Fibroblast of the aortic adventitia (primary cell): ENCODE measurements at places on chromosomes 13 and 19.

- DNase-seq: no peak
Observed at GRCh38 chr19:1471010-1471514, 8.0 kb downstream of the C19orf25 start.

GRCh38 chr13:93450191-93450621, 223.6 kb downstream of the GPC6 start:
- DNase-seq: peak; percentile 40

- DNase-seq: peak; percentile 22
Observed at GRCh38 chr13:39105110-39105509, 66.9 kb downstream of the NHLRC3 start.

- DNase-seq: no peak
Observed at GRCh38 chr19:4537953-4538600, 1.8 kb downstream of the LRG1 start.

DNA sequence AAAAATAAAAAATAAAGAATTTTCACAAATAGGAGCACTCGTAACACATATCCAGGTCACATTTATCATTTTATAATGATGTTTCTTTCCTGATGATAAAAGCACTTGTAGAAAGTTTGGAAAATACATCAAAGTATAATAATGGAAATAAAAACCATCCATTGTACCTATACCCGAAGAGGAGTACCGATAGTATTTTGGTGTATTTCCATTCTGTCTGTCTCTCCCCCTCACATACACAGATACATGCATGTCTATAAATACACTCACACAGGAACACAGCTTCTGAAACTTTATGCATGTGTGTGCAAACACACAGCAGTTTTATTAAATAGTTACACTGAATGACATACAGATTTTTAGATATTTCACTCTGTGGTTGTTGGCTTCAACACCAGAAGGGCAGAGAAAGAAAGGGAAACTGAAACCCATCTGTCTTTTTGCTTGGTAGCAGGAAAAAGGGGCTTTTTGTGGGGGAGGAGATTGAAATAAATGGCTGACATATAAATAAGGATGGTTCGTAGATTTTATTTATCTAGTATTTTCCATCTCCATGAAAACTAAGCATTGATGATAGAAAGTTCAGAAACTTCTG, 114.8 kb downstream of the LRCH1 start:
- peak; percentile 48 for DNase-seq

GRCh38 chr13:98676239-98676638, 76.2 kb downstream of the SLC15A1 start:
- DNase-seq: no peak

DNA sequence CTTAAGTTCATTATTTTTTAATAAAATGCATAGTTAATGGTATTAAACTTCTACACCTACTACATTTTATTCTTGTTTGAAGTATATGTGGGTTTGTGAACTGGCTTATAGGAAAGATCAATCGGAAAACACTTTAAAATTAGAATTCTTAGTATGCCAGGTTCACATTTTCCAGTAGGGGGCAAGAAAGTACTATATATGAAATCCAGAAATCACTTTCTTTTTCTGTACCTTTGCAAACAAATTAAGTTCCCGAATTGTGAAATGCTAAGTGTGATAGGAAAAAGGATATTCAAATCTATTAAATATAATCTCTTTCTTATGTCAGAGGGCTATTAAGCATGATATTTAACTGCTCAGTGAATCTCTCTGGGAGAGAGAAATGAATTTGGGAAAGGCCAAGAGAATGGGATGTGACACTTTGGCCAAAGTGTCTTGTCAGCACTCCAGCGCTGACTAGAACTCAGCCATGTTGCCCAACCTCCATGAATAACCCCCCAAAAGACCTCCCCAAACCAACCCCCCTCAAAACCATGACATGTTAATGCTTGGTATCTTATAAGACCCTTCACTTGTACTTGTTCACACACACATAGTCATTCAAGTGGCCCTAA, 122.6 kb upstream of the SLC10A2 start:
- peak; percentile 46 for DNase-seq

- DNase-seq: peak; percentile 0
Observed at GRCh38 chr19:19820774-19821320, 703 bp downstream of the ZNF506 start.

DNA sequence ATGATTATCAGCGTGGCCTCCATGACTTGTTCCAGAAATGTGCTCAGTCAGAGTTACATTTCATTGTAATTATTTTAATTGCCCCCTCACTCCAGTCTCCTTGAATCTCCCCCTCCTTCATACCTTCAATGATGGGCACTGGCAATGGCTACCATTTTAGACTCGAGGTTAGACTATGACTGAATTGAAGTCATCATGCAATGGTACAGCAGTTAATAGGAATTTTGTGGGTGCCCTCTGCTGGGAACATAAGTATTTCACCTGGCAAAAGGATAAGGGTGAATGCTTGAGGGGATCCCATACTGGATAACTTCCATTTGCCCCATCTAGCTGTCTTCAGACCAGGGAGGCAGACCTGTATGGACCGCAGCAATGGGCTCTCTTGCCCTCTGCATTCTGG, 32.2 kb upstream of the USP12 start:
- DNase-seq: peak; percentile 42

- DNase-seq: no peak
Observed at GRCh38 chr19:4115050-4115817, 8.7 kb downstream of the MAP2K2 start.

DNA sequence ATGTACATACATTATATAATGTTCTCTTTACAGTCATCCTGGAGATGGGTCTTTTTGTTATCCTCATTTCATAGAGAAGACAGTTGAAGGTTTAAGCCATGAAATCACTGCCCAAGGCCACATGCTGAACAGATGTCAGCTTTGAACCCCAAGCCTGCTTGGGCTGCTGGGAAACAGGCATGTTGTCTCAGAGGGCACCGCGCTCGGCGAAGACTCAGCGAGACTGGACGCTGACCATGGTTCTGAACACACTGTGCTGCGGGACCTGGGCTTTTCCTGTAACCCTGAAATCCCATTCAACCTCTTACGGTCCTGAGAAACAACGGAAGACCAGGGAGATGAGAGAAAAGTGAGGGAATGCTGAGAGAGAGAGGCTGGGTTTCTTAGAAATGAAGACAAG, 27.3 kb downstream of the LRFN3 start:
- peak; percentile 62 for DNase-seq

- no peak for DNase-seq
Observed at GRCh38 chr19:7904074-7905020, 670 bp downstream of the MAP2K7 start.

GRCh38 chr13:93227878-93228642, 1.5 kb downstream of the GPC6 start:
- DNase-seq: peak; percentile 90

- no peak for DNase-seq
Observed at GRCh38 chr19:48064509-48064908, 20.6 kb upstream of the CABP5 start.

DNA sequence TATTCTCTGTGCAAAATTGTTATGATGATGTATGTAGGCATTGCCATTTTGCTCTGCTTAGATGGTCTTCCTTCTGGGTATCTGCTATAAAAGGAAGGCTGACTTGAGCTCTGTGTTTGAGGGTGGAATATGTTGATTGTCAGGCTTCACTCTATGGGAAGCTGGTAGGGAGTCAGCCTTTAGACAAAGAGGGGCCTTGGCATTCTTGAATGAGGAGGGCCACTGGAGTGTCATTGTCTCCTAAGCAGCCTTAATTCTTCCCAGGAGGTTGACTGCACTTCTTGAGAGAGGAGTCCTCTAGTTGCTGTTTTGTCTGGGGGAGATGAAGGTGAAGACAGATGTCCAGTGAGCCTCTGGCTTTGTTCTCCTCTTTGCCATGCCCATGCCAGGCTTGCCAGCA, 266.8 kb downstream of the KCNRG start:
- no peak for DNase-seq

- no peak for DNase-seq
Observed at GRCh38 chr13:88223958-88224357, 552.8 kb downstream of the SLITRK5 start.

DNA sequence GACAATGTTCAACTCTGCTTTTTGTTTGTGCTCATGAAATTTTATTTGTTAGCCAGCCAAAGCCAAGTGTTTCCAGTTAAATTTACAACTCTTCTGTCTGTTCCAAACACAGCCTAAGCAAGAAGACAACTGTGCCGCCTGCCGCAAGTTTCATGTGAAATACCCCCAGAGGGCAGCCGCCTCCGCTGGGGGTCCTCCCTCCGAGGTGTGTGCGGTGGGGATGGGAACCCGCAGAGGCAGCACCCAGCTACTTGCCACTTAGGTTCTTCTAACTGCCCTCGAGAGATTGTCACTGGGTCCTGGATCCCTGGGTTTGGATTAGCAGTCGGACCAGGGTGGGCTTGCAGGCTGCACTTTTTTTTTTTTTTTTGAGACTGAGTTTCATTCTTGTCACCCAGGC, 28.5 kb downstream of the ATP11A start:
- no peak for DNase-seq

DNA sequence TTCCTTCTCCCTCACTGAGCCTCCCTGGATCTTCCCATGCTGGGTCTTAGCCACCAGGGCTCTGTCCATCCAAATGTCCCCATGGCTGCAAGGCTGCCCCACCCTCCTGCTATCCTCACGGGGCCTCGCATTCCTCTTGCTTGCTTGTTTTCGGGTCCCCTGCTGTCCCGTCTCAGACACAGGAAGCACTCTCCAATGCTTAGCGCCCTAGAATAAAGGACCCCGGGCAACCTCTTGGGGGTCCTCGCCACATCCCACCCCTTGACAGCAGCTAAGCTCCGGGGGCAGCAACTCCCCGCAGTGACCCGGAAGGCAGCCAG, 23.7 kb downstream of the SH3GL1 start:
- DNase-seq: no peak

- DNase-seq: no peak
Observed at GRCh38 chr19:15469513-15470297, 5.4 kb upstream of the RASAL3 start.

DNA sequence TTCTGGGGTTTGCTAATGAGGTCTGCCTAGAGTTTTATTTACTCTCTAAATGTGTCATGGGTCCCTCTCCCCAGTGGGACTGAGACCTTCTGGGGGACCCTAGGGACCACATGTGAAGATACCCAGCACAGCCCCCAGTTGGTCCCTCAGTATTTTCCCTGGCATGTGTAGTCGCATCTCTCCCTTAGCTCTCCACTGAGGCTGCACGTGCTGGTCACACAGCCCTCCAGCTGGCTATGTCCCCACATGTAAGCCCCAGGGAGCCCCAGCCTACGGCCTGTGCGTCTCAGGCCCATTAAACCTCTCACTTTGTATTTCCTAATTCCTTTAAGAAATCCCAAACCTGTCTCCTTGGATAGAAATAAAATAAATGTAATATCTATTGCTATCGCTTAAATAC, 189.6 kb upstream of the TSHZ3 start:
- no peak for DNase-seq

GRCh38 chr13:76500894-76501293, 385.3 kb downstream of the KCTD12 start:
- no peak for DNase-seq

DNA sequence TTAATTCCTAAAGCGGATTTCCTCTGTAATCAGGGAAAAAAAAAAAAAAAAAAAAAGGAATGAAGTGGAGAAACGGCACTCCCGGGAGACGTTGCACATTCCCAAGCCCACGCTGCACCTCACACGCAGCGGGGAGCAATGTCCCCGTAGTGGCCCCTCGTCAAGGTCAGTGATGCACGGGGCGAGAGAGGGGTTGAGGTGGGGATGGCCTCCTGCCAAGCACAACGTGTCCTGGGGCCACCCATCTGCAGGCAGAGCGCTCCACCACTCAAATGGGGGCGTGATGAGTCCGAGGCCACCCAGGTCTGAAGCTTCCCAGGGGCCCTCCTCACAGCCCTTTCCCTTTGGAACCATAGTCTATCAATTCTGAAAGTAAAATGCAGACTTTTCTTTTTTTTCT, 15.1 kb downstream of the PLK5 start:
- no peak for DNase-seq

DNA sequence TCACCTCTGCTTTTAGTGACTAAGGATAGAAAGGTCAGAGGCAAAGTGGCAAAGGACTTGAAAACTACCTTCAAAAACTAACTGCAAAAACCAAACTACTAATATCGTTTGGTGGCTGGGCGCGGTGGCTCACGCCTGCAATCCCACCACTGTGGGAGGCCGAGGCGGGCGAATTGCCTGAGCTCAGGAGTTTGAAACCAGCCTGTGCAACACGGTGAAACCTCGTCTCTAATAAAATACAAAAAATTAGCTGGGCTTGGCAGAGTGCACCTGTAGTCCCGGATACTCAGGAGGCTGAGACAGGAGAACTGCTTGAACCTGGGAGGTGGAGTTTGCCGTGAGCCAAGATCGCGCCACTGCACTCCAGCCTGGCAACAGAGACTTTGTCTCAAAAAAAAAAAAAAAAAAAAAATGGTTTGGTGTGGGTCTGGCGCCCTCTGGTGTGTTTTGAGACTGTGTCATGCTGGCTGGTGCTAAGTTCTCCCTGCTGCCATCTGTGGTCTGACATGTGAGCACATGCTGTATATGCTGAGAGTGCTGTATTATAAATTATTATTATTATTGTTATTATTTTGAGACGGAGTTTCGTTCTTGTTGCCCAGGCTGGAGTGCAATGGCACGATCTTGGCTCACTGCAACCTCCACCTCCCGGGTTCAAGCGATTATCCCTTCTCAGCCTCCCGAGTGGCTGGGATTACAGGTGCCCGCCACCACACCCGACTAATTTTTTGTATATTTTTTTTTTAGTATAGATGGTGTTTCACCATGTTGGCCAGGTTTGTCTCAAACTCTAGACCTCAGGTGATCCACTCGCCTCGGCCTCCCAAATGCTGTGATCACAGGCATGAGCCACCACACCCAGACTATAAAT, 36.0 kb upstream of the RNF17 start:
- DNase-seq: peak; percentile 89

GRCh38 chr13:21347753-21348318, 111.3 kb downstream of the ZDHHC20 start:
- no peak for DNase-seq

DNA sequence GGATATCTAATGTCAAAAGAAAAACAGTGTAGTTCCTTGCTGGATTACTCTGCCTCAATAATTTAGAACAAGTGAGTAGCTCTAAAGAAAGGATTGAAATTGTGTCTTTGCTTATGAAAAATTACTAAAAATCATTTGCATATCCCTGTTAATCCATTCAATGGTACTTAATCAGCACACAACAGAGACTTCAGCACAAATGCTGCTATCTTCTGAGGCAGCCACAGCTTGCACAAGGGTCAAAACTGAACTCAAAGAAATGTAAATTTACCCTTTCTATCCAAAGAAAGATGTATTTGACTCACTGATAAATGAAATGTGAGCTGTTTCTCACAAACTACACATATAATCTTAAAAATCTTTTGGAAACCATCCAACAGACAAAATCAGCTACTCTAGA, 116.2 kb downstream of the LHFPL6 start:
- DNase-seq: no peak

GRCh38 chr13:78437781-78438180, 165.6 kb downstream of the POU4F1 start:
- DNase-seq: no peak
